ENCODE measurements at places on chromosomes 5 and 9.
A peak's percentile ranks its signal among the peaks of the same experiment; 100 is the strongest.

- no peak for DNase-seq
Observed at GRCh38 chr5:32598260-32598937, 13.0 kb downstream of the SUB1 start.

- DNase-seq: no peak
Observed at GRCh38 chr5:151140686-151141459, 16.7 kb downstream of the ANXA6 start.

GRCh38 chr9:116849721-116850120 lies 162.6 kb downstream of the TRIM32 start:
- no peak for DNase-seq

- no peak for DNase-seq
Observed at GRCh38 chr5:69035665-69036064, 58.1 kb upstream of the SLC30A5 start.

- no peak for DNase-seq
Observed at GRCh38 chr5:107954254-107954653, 283.5 kb upstream of the EFNA5 start.

- peak; percentile 24 for DNase-seq
Observed at GRCh38 chr9:35603506-35603985, 1.5 kb upstream of the TESK1 start.

- peak; percentile 74 for DNase-seq
Observed at GRCh38 chr9:107243742-107244141, 39.3 kb upstream of the RAD23B start.

DNA sequence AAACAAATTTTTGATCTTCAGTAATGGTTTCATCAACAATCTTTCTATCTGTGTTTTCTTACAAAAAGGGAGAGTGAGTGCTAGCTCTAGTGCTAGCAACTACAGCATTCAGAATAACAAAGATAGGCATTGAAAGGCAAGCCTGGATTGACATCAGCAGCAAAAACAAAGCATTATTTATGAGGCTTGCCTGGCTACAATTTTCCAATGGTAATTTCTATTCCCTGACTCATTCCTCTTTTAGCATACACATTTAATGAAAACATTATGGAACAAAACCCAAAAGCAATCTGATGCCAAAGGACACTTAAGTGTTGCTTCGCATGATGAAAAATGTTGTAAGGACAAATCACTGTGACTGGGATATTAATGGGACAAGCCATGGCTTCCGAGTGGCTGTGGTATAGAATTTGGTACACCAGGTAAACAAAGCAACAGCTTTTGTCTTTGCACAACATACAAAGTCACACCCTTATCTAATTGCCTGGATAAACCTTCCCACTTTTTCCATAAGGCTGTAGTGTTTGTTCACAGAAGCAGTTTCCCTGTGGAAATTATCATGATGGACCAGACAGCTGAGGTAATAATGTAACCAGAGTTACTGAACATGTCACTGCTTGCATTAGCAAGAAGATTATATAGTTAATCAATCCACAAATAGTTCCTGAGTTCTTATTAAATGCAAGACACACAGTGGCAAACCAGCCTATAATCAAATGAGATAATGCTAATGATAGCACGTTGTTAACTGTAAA lies 179.8 kb upstream of the EDIL3 start:
- no peak for DNase-seq

DNA sequence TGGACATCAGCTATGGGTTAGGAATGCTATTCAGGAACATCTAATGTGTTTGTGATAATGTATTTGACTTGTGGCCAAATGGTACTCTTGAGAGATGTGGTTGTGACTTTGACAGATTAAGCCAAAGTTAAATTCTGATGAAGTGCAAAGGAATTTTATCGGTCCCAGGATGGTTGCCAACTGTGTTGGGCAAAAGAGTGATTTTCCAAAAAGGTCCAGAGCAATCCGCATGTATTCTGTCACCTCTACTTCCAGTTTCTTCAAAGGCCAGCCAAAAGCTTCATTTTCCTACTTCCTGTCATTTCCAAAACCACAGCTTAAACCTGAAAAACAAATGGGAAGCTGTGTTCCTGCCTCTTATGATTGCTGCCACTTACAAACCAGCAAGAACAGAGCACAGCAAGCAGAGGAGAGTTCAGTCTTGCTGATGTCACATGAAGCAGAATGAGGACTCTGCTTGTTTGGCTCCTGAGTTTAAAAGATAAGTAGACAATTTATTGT lies 59.8 kb downstream of the MARCHF3 start:
- DNase-seq: no peak

DNA sequence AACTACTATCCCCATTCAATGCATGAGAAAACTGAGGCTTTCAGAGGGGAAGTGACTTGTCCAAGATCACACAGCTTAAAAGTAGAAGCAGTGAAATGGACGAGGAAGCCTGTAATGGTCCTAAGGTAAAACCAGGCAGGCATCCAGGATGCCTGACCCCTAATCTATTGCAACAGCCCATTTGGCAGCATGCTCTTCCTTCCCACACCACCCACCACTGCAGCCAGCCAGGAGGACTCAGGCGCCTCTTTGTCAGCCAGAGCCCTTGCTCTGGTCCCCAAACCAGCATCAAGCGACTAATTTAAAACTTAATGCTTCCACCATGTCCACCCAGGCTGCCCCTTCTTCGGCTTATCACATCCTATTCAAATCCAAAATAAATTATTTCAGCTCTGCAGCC lies 541.6 kb downstream of the CDK5RAP2 start:
- no peak for DNase-seq

- peak; percentile 71 for DNase-seq
Observed at GRCh38 chr9:133369933-133370332, 5.9 kb downstream of the SURF4 start.

DNA sequence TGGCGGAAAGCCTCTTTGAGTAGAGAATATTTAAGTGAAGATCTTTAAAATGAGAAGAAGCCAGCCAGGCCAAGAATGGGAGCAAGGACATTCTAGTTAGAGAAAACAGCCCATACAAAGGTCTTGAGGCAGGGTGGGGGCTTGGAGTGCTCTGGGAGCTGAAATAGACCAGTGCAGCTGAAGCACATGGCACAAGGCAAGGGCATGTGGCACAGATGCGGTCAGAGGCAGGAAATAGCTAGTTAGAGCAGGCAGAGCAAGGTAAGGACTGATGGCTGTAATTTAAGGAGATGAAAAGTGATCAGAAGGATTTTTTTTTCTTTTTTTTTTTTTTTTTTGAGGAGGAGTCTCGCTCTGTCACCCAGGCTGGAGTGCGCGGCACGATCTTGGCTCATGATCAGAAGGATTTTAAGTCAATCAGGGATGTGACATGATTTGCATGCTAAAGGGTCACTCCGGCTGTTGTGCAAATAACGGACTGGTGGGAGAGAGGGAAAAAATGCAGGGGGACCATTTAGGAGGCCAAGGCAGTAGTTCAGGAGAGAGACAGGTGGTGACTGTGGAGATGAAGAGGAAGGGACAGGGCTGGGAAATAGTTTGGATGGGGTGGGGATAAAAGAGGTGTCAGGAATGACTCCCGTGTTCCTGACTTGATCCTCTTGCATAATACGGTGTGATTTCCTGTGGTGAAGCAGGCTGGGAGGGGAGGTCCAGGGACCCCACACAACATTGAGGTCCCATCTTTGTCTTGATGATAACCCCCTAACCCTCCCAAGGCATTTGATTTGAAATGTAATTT lies 207.6 kb downstream of the HSPA4 start:
- peak; percentile 18 for DNase-seq

GRCh38 chr5:148452499-148453193 lies 68.9 kb downstream of the FBXO38 start:
- no peak for DNase-seq

- no peak for DNase-seq
Observed at GRCh38 chr9:137269231-137269772, 8.2 kb upstream of the TOR4A start.

- no peak for DNase-seq
Observed at GRCh38 chr9:117276444-117276843, 138.4 kb downstream of the ASTN2 start.

- DNase-seq: no peak
Observed at GRCh38 chr5:170818232-170818631, 34.7 kb downstream of the GABRP start.

DNA sequence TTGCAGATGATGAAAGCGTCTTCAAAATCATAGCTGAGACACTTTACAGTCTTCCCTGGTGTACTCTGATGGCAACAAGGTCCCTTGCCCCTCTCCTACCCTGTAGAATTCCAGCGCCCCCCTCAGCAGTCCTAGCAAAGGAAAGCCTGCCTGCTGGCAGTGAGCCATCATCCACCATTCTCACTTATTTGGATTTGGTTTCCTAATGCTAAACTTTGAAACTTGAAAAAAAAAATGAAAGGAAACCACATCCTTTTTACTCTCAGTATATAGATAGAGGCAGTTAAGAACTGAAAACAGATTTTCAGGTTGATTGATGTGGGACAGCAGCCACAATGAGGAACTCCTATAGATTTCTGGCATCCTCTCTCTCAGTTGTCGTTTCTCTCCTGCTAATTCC lies at the start of gene GZMA:
Gene GZMA, plus strand, starts transcription at position 299 of the 400 bp plus-strand sequence. Its CDS starts 37 bp downstream, at position 336.
- DNase-seq: peak; percentile 71

DNA sequence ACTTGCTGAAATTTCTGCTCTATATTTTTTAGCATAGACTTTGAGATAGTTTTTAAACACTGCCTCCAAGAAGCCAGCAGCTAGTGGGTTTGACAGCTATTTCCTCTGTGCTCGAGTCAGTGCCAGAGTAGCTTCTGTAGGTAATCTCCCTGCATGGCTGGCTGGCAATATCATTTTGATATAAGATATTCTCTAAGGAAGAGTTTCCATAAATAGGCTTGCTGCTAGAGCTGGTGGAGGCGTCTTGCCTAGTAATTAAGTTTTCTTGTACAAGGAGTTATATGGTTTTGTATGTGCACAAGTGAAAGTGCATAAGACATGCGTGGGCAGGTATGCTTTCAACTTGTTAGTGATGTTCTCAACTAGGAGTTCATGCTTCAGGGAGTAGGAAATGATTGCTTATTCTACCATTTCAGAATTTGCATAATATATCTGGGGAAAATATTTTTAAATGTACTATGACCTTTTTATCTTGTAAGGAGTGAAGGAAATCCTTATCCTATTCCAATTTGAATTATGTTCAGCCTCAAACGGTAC lies 74.1 kb upstream of the CCL21 start:
- no peak for DNase-seq

DNA sequence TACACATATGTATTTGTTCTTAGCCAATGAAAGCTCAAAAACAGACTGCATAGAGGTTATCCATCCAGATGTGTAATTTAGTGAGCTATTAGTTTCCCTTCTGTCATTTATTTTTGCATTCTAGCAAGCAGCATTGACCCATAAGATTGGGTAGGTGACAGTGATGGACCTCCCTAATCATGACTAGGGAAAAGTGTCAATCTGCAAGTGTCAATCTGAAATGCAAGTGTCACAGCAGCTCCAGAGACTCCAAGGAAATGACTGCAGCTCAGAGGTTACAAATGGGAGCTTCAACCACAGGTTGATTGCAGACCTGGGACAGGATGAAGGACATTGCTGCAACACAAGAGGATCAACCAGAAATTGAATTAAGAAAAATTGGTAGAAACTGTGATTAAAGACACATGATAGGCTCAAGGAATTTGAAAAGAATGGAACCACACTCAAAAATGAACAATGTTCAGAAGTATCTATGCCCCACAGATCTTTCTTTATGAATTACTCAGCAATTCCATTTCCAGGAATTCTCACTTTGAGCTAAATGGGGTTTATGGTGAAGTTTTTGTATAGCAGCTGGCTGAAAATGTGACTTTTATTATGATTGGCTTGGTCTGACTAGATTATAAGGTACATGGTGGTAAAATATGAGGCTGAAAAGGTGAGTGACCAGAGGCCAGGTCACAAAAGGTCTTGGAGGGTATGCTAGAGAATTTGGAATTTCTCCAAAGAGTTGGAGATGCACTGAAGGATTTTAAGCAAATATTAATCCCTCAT lies 59.6 kb upstream of the HTR4 start:
- DNase-seq: peak; percentile 34

DNA sequence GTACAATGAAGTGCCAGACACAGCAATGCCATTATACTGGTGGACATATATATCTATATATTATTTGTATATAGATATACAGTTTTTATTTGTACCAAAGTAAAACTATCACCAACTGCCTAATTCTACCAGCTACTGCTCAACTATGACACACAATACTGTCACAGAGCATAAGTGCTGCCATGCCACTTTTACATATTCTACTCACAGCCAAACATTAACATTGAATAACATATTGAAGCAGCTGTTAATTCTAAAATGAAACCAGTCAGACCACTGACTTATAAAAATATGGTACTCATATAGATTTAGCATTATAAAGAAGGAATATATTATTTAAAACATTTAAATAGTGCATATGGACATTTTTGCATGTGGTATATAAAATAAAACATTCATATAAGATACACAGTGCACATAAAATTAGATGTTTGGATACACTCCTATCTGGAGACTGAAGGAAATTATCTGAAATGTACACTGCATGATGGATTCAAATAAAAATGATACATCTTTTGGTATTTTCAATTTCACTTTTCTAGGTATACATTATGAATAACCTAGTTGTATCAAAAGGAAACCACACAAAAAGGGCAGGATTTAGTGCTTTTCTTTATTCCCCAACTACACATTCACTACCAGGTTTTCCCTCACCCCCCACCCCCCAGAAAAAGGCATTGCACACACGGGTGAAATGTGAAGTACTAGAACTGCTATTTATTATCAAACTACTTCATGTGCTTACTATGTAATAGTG lies 48.9 kb downstream of the PKD2L2 start:
- peak; percentile 22 for DNase-seq

GRCh38 chr5:10621832-10622231 lies 58.0 kb downstream of the ANKRD33B start:
- no peak for DNase-seq

- DNase-seq: no peak
Observed at GRCh38 chr5:10286162-10286861, 21.4 kb downstream of the CMBL start.

DNA sequence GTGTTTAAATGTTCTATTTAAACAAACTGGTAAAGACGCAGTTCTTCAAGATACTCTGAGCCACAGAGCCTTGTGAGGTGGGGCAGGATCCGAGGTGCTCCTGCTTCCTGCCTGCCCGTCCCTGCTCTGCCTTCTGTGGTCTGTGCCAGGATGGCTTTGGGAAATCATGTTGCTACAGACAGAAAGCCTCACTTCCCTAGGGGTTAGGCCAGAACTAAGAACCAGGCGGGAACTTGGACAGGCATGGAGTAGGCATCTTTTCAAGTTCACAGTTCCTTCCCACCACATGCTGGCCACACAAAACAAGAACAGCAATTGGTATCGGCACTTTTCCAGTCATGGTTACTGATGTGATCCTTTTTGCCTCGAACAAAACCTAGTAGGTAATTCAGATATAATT lies 67.7 kb upstream of the SPOCK1 start:
- DNase-seq: no peak

GRCh38 chr5:137688210-137688840 lies 47.6 kb downstream of the KLHL3 start:
- no peak for DNase-seq

DNA sequence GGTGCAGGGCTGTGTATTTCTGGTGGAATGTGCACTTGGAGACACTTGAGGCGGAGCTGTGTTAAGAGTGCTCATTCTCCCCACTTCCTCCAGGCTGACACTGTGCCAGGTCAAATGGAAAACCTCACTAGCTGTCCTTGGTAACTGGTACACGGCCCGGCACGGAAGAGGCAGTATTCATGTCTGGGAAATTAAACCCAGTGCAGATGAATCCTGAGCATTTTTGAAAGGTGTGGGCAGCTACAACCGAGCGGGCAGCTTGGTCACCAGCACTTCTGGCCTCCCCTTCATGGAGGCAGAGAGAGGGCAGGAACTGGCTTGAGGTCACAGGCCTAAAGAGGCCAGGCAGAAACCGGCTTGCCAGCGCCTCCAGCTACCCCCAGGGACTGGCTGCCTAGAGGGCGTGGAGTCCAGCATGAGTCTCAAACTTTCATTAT lies 1.6 kb downstream of the CLPTM1L start:
- DNase-seq: no peak

- no peak for DNase-seq
Observed at GRCh38 chr5:14902826-14903560, 31.4 kb upstream of the ANKH start.
